NCI-H2081 (cell line): ENCODE measurements at places on chromosomes 2 and 18.

GRCh38 chr2:23595601-23596251, 210.7 kb downstream of the KLHL29 start:
- peak; percentile 80 for DNase-seq

DNA sequence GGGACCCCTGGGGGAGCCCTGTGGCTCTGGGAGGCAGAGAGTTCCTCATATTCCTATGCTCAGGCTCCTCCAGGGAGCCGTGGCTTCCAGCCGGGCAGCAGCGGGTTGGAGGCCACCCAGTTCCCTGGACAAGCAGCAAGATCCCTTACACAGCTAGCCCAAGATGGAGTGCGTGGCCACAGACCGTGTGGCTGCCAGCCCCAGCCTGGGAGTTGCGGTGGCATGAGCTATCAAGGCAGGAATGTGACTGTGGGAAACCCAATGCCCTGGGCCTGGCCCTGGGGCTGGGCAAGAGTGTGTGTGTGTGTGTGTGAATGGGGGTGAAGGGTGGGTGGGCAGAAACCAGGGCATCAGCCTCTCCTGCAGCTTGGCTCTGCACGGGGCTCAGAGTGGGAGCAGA, 130.5 kb downstream of the DYSF start:
- DNase-seq: no peak

DNA sequence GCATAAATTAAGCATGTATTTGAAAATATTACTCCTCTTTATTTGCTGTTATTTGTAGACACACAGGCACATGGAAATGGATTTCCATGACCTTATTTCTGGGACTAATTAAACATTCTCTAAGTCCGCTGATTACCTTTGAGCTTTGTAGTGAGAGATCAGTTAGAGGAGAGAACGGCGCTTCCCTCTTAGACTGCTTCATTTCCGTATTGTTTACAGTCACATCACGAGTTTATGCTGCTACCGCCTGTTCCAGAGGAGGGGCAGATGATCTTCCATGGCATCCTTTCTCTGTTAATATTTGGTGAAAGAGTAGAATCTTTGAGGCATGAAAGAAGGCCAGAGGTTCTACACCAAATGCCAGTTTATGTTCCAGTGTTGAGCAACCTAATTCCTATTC, 404.4 kb downstream of the TRIB2 start:
- DNase-seq: no peak

DNA sequence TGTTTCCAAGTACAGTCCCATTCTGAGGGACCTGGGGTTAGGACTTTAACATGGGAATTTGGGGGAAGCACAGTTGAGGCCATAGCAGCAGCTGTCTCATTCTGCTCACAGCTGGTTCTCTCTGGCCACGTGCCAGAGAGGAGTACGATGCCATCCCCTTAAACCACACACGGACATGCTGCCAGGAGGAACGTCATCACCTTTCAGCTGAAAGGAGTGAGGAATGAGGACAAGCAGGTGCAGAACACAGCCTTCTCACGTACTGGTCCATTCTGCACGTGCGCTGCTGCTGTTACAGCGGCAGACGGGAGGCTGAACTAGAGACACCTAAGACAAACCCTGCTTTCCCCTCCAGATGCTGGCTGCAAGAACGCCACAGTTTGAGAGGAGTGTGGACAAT, 33.5 kb downstream of the ODC1 start:
- peak; percentile 61 for DNase-seq

DNA sequence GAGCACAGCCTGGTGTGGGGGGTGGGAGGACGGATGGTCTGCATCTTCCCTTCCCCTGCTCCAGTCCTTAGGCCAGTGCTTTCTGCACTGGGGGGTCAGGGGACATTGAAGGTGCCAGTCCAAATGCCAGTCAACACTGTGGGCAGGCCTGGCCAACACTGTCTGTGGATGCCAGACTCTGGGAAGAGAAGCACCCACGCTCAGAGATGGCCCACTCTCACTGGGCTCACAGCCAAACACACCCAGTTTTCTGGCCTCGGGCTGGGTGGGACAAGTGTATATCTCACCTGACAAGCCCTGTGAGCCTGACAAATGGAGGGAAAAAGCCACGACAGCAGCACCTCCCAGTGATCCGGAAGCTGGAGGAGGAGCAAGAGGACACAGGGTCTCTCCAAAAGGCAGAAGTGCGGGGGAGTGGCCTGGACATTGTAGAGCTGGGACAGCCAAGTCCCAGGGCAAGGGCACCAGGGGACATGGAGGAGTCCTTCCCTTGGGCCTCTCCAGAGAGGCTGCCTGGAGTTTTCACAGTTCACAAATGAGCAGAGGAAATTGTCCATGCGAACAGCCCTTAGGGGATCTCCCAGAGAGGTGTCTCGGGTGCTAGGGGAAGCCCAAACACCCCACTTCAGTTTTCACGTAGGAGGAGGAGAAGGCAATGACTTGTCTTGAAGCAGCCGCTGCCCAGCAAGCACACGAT, 79.3 kb downstream of the SDC1 start:
- no peak for DNase-seq

DNA sequence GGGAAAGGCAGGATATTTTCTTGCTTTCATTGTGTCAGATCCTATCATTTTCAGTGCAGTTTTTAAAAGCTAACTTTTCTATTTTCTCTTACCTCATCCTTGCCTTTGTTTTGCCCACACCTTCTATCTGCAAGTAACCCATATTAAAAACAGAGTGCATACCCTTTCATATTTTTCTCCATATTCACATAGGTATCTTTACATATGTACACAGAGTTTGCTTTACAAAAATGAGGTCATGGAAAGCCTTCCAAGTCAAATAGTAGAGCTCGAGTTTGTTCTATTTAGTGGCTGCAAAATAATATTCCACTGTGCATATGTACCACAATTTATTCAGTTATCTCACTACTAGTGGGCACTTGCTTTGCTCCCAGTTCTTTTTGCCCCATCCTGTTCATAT, 3.9 kb upstream of the DHRS9 start:
- DNase-seq: no peak

GRCh38 chr2:74507926-74508520, 528 bp upstream of the PCGF1 start:
- peak; percentile 51 for DNase-seq

DNA sequence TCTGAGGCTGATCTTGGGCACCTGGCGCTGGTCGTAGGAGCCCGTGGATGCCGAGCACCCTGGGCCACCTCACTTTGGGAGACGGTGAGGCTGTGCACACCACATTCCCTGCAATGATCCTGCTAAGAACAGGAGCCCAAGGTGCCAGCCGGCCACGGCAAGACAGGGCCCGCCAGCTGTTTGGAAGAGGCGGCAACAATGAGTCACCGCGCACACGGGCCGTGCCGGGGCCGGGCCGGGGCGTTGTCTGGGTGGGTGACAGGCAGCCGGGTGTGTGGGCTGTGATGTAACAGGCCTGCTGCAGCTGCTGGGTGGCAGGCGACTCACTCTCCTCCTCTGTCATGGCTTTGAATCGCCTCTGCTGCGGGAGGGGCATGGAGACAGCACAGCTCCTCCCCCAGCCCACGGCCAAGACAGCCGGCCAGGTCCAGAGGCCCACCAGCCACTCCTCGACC, 49.7 kb upstream of the ODC1 start:
- DNase-seq: no peak

GRCh38 chr18:29560270-29560669, 1383.3 kb upstream of the CDH2 start:
- DNase-seq: no peak

- no peak for DNase-seq
Observed at GRCh38 chr18:49168281-49168985, 217.7 kb upstream of the SMAD7 start.

DNA sequence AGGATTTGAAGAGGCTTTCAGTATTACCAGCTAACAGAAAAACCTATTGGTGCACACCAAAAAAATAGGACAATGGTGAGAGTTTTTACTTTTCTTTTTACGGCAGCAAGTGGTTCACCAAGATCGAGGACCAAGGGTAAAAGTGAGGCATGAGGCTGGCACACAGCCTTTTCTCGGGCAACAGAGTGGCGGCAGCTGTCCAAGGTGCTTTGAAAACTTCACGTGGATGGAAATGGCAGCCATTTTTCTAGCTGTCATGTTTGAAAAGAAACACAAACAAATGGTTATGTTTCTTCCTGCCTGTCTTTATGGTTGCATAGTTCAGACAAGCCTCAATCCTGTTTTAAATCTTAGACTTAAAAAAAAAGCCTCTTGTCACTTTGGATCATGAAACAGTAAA, 812.5 kb upstream of the CHAC2 start:
- DNase-seq: no peak

DNA sequence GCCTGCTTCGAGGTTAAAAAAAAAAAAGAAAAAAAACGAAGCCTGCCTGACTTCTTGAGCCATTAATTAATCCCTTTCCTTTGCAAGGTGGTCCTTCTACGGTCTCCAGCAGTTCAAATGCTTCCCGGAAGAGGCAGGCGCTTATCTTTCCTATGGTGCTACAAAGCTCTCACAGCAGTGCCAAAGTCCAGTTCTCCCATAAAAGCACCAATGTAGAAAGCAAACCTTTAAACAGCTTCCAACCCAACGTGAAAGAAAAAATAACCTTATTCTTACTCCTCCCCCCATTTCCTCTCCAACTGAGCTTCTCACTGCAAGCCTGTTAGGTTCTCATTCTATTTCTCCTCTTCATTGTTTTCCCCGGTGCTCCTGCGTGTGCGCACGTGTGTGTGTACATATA, 317.4 kb upstream of the SOX11 start:
- DNase-seq: no peak

GRCh38 chr2:83109284-83109683, 1349.8 kb downstream of the SUCLG1 start:
- no peak for DNase-seq

DNA sequence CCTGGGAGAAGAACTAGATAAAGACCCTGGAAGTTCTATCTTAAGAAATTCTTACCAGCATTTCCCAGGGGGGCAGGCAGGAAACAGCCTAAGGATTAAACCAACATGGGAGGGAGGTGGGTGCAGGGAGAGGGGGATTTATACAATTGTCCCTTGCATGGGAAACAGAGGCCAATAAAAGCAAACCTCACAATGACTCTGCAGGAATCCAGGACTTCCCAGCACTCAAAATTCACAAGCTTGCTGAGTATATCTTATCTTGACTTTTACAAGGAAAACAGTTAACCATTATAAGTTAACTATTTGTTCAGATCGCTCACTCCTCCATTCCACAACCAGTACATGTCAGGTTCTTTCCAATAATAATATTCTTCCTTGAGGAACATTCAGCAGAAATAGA, 241.3 kb downstream of the MREG start:
- no peak for DNase-seq

DNA sequence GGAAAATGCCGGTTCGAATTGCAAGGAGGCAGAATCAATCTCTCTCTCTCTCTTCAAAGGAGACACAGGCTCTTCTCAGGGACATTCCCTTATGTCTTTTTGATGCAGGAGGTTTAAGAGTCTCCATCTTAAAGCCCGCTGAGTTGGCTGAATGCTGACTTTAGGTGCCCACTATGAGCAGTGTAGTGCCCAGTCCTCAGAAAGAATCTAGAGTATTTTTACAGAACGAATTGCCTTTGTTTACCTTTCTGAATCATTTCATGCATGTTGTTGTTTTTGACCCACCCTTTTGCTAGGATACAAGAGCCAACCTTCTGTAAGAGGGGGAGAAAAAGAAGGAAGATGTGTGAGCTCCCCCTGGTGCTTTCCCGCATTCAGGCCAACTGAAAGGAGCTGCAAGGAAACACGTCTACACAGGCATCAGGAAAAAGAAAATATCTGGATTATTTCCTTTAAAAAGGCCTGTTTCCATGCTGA, 193.5 kb upstream of the TCF4 start:
- DNase-seq: peak; percentile 83

DNA sequence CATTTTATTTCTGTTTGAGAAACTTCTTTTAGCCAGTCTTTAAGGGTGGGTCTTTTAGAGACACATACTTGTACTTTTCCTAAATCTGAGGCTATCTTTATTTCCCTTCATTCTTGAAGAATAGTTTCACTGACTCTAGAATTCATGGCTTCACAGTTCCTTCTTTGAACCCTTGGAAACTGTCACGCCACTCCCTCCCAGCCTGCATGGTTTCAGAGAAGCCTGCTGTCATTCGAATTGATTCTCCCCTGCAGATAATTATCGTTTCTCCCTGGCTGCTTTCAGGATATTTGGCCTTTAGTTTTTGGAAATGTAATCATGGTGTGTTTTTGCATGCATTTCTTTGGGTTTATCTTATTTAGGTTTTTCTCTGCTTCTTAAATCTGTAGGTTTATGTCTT, 72.0 kb upstream of the REV1 start:
- DNase-seq: no peak

GRCh38 chr2:29744976-29745375, 176.4 kb downstream of the ALK start:
- DNase-seq: no peak

DNA sequence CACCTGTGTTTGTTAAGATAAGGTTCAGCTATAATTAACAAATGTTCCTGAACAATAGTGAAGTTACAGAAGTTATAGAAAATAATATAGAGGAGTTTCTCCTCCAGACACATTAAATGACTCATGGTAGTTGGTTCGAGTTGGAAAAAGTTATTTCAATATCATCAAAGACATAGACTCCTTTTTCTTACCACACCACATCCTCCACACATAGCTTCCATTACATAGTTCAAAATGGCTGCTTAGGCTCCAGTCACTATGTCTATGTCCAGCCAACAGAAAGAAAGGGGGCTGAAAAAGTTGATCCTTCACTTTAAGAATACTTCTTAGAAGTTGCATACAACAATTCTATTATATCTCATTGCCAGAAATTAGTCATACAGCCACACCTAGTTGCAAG, 50.7 kb downstream of the DYNAP start:
- DNase-seq: no peak

- peak; percentile 67 for DNase-seq
Observed at GRCh38 chr2:60641811-60642788, 88.6 kb upstream of the BCL11A start.

GRCh38 chr2:98505971-98506664, 61.5 kb downstream of the INPP4A start:
- no peak for DNase-seq

DNA sequence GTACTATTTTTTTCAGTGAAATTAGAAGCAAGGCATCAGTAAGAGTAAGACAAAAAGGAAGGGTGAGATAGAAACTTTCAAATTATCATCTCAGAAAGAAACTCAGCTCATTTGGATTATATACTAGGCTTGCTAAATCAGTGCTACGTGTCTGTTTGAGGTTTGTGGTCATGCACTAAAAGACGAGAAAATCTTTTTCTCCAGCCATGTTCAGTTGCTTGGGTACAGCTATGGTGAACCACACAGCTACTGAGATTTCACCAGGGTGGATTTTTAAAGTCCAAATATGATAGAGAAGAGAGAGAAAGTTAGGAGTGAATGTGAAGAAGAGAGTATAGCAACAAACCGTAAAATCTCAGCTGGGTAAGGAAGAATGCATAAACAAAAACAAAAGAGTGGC, 161.6 kb downstream of the PTH2R start:
- no peak for DNase-seq

GRCh38 chr2:214575030-214575429, 164.2 kb downstream of the VWC2L start:
- DNase-seq: no peak

GRCh38 chr2:188526701-188527100, 235.0 kb downstream of the GULP1 start:
- no peak for DNase-seq

DNA sequence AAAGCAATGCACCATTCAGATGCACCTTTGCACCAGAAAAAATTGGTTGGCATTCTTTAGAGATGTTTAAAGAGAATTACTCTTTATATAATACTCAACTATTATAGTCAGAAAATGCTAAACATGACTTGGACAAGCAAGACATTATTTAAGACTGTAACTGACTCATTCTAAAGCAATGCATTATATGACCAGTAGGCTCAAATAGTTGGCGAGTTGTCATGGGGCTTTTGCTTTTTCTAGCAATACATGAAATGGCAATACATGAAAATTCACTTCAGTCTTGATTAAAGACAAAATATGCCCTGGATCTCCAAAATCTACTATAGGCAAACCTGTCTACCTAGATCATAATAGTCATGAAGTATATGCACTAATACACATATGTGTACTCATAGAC, 216.9 kb upstream of the VWC2L start:
- no peak for DNase-seq
